ENCODE measurements at places on chromosomes 3 and 15.

DNA sequence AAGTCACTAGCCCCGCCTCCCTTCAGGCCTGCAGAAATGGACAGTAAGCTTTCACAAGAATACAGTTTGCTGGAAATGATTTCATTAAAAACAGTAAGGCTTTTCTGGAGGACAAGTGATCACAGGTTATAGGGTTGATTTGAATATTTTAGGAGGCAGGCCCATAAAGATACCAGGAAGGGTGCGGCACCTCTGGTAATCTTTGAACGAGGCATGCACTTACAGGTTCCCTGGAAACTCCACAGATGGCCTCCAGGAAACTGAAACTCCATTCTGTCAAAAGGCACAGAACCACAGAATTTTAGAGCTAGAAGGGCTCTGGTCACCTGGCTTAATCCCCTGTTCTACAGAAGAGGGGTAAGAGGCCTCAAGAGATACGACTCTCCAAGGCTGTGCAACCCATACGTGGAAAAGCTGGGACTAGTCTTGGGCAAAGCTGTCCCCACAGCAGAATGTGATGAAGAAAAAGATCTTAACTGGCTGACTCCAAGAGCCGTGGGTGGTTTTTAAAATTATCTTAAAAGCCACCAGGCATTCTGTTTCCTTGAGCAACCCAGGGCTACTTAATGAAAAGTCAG, 1.2 kb downstream of the STARD5 start:
- DNase-seq, result no peak

GRCh38 chr3:71485896-71486295, 97.6 kb downstream of the FOXP1 start:
- no peak for DNase-seq

- no peak for DNase-seq
These were observed 563.6 kb upstream of the ADAMTS9 start for GRCh38 chr3:65251375-65251774.

DNA sequence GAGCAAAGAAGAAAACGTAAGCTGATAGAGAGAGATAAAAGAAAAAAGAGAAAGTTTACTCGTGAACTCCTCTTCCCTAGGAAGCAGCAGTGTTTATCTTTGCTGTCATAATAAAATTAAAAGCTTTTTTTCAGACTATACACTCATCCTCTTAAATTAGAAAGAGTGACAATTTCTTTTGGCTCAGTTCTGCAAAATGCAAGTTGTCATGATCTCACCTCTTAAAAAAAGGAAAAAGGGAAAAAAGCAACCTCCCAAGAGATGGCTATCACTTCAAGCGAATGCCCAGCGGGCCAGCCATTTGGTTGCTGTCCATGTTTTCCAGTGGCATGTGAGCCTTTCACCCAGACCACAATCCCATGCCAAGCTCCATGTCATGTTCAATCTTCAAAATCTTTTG, 7.0 kb upstream of the THBS1 start:
- DNase-seq, result no peak

DNA sequence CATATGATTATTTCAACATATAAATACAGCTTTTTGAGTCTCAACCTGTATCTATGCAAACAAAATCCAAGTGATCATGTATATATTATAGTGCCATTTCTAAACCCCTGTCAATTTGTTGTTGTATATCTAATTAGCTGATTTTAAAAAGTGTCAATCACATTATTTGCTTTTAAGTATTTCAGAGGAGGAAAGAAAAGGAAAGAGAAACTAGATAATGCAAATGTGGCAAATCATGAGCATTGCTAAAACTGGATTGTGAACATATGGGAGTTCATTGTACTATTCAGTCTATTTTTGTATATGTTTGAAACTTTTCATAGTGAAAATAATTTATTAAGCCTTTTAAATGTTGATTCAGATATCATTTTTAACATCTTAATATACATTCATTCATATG, 190.7 kb downstream of the ZIC4 start:
- DNase-seq, result no peak

DNA sequence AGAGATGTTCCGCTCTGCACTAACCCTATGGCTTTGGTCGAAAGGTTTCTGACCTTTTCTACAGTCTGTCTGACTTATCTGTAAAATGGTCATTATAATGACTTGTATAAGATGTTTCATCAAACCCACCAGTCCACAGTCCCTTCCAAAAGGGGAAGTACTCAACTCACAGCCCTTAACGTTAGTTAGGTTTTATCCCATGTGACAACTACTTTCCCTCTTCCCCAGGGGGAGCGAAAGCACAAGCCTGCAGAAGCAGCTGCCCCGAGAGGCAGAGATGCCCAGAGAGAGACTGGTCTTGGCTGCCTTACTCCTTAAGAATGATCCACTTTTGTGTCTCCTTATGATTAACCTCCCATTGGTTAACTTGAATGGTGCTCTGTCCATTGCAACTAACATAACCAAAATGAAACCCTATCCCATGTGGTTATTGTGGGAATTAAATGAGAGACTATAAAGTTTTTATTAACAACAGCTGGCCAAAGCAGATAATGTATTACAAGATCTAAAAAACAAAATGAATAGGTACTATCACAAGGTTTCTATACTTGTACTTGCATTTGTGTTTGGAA, 6.4 kb downstream of the ASTE1 start:
- no peak for DNase-seq

DNA sequence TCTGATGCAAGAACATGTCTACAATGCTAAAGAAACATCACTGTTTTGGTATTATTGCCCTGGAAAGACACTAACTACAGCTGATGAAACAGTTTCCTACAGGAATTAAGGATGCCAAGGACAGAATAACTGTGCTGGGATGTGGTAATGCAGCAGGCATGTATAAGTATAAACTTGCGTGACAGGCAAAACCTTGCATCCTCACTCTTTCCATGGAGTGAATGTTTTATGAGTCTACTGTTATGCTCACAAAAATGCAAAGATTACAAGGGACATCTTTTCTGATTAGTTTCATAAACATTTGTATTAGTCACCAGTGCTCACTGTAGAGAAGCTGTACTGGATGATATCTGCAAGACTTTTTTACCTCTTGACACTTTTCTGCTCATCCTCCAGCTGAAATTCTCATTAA, 143.6 kb downstream of the NAALADL2 start:
- DNase-seq, result no peak

DNA sequence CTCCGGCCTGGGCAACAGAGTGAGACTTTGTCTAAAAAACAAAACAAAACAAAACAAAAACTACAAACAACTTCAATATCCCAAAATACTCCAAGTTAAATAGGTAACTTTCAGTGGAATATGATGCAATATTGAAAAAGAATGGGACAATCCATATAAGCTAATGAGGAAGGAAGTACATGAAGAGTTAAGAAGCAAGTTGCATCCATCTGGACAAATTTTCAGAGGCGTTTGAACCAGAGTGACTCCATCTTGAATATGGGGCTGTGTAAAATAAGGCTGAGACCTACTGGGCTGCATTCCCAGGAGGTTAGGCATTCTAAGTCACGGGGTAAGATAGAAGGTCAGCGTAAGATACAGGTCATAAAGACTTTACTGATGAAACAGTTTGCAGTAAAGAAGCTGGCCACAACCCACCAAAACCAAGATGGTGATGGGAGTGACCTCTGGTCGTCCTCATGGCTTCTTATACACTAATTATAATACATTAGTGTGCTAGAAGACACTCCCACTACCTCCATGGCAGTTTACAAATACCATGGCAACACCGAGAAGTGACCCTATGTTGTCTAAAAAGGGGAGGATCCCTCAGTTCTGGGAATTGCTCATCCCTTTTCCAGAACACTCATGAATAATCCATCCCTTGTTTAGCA, 58.1 kb upstream of the LCTL start:
- no peak for DNase-seq

- no peak for DNase-seq
These were observed 228.1 kb downstream of the CPNE4 start for GRCh38 chr3:131806736-131807135.

GRCh38 chr15:66063147-66063546, 190.4 kb downstream of the MEGF11 start:
- DNase-seq, result no peak

- no peak for DNase-seq
These were observed 675 bp downstream of the PSMD6 start for GRCh38 chr3:64022451-64023186.

GRCh38 chr3:167669699-167670098, 16.0 kb upstream of the WDR49 start:
- DNase-seq, result no peak

DNA sequence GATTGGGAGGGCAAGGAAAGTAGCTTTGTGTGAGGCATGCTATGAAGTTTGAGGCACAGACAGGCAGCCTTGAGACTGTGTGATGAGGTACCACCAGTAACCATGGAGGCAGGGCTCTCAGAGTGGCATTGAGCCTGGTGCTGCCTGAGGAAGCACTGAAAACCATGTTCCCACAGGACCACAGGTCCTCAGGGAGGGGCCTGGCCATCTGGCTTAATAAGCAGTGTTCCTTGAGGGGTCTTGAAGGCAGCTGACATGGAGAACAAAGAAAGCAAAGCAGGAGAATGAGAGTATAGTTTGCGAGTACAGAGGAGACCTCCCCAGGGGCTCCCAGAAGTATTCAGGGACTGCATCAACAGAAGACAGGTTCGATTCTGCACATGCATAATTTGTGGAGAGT, 346.6 kb downstream of the EPHB1 start:
- no peak for DNase-seq

- DNase-seq, result no peak
These were observed 6.6 kb upstream of the LIPC start for GRCh38 chr15:58425185-58425584.

GRCh38 chr3:151306168-151306810, 10.3 kb downstream of the GPR87 start:
- DNase-seq, result no peak

DNA sequence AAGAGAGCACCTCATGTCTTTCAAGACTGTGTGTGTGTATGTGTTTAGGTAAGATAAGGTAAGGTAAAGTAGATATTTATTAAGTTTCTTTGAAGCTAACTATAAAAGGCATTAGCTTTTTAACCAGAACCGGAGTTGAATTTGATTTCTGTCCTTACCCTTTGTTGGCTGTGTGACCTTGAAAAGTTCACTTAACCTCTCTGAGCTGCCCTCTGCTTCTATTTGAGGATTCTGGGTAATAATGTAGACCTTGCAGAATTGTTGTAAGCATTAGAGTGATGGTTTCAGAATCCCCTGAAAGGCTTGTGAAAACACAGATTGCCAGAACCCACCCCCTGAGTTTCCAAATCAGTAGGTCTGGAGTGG, 21.6 kb upstream of the SACM1L start:
- DNase-seq, result no peak

- DNase-seq, result no peak
These were observed 75.2 kb downstream of the LPP start for GRCh38 chr3:188229177-188229576.

DNA sequence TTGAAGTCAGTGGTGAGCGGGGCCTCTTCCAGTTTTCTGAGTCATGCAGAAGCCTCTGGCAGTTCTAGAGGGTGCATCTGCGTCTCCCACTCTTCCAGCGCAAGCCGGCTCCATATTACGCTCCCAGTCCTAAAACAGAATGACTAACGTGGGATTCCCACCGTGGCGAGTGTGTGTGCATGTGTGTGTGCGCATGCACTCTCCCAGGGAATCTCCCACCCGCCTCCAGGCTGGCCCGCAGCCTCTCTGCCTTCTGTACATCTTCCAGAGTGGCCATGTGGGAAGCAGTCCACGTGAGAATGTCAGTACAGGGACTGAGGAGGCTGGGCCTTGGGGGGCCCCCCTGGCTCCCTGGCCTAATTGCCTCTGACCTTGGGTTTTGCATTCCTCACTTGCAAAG, 87.7 kb downstream of the LSM3 start:
- DNase-seq, result no peak

DNA sequence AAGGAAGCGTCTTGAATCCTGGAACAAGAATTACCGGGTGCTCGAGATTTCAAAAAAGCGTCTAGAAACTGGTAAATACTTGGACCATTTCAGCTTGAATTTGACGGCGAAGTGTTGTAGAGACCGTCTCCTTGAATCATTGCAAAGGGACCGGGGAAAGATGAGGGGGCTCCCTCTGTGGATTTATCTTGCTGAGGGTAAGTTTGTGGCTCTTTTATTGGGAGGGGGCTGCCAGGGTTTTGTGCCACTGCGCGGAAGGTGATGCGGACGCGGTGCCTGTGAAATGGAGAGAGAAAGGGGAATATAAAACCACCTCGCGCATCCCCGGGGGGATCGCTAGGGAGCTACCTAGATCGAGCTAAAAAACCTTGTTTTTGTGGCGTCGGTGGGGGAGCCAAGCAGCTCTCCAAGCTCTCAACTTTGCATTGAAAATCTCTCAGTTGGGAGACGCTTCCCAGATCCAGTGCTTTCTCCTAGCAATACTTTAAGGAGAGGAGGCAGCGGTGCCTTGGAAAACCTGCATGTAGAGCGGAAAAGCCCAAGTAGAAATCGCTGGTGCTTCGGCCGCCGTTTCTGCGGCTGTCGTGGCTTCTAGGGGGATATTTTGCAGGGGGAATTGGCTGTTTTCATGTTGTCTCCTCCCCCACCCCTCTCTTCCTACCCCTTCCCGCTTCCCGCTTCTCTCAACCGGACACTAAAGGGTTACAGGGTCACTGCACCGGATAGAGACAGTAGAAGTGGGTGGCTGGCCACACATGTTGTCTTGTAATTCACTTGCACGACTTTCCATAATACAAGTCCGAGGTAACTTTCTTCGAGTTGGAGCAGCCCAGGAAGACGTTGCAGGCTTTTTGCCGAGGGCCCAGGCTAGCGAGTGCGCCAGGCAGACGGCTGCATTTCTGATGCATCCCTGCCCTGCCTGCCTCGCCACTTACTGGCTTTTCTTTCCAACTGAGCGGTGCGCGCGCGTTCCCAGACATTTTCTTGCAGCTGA, 187.6 kb downstream of the NLGN1 start:
- DNase-seq, result peak; percentile 17

DNA sequence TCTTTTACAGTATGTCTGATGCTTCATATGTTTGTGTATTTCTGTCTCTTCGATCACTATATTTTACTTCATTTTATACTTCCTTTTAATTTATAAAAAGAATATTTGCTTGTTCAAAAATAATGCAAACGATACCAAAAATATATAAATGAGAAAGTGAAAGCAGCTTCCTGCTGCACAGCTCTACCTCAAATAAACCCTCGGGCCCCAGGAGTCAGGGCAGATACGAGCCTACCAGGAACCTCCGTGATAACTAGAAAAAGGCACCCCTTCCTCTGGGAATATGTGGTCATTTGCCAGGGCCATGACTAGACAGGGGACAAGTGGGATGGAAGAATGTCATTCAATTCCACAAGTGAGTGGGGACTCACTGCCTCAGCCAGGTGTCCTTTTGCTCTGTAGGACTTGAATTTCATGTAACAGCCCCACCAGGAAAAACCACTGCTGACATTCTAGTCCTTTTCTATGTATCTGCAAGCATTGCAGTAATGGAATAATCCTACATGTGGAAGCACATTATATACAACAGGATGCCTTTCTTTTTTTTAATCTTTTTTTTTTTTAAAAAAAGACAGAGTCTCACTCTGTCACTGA, 133.3 kb downstream of the SUCLG2 start:
- no peak for DNase-seq

GRCh38 chr15:99508311-99508645, 57.5 kb upstream of the MEF2A start:
- DNase-seq, result no peak

GRCh38 chr3:116034794-116035193, 410.5 kb downstream of the LSAMP start:
- DNase-seq, result no peak

- DNase-seq, result no peak
These were observed 13.4 kb downstream of the TRA2B start for GRCh38 chr3:185924375-185924774.

Data from tibial nerve (tissue), 4 donors.